NCI-H2107 (cell line): ENCODE measurements at places on chromosomes 6 and 20.
A peak's percentile ranks its signal among the peaks of the same experiment; 100 is the strongest.

GRCh38 chr6:6090861-6091607, 84.3 kb upstream of the NRN1 start:
- no peak for DNase-seq

DNA sequence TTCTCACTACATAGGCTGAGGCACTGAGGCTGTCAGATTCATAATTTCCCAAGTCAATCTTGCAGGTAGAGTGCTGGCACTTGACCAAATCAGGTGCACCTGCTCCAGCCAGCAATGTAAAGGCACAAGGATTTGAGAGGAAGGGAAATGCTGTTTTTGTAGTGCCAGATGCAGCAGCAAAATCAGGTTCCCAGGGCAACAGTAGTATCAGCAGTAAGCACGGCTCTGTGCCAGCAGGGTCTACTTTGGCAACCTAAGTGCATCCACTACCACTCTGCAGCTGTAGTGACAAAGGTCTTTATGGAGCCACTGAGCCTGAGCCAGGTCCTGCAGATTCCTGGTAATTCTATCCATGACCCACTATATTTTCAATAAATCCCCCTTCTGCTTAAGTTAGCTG, 329.5 kb downstream of the TPBG start:
- peak; percentile 21 for DNase-seq

DNA sequence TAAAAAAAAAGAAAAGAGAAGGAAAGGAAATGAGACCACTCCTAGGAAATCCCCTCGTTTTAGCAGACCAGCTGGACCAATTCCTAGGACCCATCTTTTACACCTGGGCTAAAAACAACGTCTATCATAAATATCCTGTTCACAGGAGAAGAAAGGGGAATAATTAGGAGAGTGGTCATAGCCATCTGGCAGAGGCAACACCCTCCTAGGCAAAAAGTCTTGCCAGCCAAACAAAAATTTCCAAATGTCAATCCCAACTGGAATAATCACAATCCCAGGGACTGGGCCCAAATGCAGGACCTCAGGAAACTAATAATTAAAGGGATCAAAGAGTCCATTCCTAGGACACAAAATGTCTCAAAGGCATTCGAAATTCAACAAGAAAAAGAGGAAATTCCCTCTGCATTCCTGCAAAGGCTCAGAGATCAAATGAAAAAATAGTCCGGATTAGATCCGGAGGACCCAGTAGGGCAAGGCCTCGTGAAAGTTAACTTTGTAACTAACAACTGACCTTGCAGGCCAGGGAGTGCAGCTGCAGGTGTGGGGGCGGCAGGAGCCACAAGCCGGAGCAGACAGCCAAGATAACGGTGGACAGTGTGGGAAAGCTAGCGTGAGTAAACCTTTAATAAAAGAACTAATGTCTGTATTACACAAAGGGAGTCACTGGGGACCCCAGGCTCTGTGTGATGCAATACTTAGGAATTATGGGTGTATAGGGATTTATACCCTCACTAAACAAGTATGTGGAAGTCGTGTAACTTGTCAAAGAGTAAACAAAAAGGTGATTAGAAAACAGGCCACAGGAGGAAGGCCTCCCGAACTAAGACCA, 11.7 kb downstream of the LCA5 start:
- DNase-seq, result no peak

DNA sequence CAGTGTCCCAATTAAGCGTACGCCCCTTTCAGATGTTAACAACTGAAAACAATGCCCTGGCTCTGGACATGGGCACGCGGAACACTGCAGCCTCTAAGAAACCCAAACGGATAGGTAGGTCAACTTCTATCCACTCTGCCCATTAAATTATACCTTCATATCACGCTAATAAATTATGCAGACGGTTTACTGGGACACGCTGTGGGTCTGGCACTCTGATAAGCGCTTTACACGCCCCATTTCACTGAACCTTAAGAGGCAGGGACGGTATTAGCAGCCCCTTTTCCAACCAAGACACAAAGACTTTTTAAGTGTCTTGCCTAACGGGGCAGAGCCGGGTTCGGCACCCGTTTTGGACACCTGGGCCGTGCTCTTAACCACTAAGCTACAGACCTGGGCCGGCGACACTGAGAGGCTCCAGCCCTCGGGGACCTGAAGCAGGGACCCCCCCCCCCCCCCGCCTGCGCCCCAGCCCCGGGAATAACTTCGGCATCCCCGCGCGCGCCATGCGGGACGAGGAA, 744 bp downstream of the STAU1 start:
- no peak for DNase-seq

DNA sequence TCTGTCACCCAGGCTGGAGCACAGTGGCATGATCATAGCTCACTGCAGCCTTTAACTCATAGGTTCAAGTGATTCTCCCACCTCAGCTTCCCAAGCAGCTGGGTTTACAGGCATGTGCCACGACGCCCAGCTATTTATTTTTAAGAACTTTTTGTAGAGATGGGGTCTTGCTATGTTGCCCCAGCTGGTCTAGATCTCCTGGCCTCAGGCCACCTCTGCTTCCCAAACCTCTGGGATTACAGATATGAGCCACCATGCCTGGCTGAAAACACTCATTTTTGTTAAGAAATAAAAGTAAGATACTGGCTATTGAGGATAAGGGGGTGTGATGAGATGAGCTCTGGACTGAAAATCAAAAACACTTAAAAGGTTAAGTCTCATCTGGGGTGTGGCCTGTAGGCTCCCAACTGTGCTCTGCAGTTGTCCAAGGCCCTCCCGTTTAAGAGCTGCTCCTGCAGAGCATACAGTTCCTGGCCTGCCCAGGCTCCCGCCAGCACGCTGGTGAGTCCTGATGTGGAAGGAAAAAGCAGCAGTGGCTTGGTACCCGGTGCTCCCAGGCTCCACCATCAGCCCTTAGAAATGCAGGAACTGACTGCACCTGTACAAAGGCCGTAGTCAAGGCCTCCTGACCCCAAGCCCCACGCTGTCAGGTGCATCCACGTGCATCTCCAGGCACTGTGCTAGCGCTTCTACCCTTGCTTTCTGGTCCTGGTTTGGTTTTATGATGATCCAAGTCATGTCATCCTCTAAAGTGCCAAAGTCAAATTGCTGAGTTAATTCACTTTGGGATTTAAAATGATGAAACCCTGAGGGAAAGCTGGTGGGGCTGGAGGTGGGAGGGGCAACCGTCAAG, 111.5 kb downstream of the TMEM242 start:
- no peak for DNase-seq

DNA sequence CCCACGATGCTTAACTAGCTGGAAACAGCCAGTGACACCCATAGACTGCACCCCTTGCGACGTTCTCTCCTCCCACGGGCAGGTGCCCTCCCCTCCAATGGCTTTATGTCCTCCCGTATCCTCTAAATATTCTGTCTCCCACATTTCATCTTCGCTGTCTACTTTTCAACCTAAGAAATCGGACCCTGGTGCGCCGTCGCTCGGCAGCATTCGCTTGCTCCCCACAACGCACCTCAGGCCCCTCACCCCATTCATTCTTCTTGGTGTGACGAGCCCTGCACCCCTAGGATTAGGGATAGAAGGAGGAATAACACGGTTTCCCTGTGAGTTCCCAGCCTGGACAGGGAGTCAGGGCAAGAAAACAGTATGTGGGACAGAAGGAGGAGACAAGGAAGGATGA, 74.3 kb upstream of the FOXQ1 start:
- no peak for DNase-seq

GRCh38 chr6:121765060-121765459, 329.6 kb downstream of the GJA1 start:
- no peak for DNase-seq

DNA sequence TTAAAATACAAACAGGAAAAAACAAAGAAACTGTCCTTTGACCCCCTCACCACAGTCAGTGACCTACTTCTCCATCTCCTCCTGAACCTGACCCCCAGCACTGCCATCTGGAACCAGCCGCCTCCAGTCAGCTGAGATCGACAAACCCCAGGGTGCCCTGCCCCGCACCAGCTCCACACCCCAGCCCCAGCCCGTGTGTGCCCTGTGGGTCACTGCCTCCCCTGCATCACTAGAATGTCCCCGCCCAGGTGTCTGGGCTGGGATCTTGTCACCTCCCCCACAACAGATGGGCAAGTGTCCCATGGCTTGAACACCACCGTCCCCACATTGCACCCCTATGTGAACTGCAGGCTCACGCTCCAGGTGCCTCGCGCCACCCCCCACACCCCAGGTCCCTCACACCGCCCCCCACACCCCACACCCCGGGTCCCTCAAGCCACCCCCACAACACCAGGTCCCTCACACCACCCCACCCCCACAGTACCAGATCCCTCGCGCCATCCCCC, 13.3 kb downstream of the TAF4 start:
- no peak for DNase-seq

DNA sequence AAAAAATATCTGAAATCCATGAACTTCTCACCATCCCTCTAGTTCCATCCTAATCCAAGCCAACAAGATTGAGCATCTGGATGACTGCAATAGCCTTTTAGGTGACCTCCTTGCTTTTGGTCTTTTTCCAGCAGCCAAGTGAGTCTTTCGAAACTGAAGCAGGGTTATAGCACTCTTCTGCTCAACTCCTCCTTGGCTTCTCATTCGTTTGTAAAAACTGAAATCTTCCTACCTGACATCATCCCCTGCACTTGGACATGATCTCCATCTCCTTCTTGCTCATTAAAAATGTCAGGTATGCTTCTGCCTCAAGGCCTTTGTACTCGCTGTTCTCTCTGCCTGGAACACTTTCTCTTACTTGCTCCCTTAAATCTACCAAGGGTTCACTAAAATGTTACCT, 46.0 kb downstream of the STX7 start:
- DNase-seq, result no peak

DNA sequence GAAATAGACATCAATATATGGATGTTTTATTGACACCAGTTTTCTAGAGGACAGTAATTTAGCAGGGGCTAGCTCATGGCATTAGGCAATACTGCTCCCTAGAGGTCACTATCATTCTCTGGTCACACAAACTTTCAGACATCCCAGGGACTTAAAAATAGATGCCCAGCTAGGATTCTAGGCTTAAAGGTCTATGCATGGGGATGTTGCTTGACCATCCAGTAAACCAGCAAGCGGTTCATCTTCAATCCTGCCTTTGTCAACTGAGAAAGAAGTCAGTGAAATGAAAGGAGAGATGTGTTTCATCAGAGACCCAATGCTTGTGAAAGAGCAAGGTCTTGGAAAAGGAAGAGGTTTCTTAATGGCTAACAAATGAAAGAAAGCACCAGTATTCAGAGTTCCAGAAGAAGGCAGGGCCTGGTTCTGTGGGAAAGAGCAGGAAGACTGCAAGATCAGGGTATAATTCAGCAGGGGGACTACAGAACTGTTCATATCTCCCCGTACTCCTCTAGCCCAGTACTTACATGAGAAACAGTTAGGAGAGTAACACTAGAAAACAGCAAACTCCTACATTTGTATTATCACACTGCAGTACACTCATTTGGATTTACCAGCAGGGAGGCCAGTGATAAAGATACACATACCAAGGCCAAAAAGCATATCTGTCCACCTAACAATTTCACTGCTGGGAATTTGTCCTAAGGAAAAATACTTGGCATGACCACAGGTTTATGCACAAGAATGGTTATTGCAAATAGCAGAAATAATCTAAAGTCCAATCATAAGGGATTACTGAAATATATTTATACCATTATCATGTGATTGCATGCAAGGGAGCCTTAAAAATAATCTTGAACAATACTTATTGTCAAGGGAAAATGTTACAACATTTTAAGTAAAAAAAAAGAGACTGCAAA, 151.4 kb upstream of the LAMA2 start:
- DNase-seq, result peak; percentile 22

DNA sequence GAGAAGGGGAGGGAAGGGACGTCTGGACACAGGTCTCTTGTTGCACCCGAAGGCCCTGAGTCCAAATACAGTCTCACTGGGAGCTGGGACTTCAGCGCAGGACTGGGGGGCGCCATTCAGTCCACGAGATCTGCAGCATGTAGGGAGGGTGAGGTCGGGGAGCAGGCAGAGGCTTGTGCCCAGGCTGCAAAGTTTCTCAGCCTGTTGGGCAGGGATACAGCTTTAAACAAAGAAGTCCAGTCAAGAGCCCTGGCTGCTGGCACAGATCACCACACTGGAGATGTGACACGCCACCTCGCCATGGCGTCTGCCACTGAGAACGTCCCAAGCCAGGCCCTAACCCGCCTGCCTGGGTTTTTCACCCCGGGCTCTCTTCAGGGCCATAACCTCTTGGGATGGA, 256.6 kb downstream of the DLL1 start:
- DNase-seq, result no peak

GRCh38 chr6:108293527-108294296, 1.1 kb upstream of the AFG1L start:
- no peak for DNase-seq

- no peak for DNase-seq
Measured at GRCh38 chr20:33532753-33533459, 43.0 kb downstream of the CBFA2T2 start.

DNA sequence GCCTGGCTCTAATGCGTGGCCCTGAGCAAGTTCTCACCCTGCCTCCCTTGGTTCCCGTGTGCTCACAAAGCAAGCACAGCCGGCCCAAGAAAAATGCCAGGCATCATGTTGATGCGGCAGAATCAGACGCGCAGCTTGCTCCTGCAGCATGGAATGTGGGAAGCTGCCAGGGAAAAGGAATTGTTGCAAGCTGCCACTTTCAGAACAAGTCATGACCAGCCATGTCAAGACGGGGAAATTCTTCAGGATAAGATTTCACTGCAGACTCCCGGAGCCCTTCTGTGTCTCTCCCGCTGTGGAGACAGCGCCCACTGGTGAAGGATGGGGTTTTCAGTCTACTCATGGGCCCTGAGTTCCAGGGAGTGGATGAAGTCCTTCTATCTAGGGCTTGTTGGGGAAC, 4.6 kb downstream of the DACT2 start:
- no peak for DNase-seq

DNA sequence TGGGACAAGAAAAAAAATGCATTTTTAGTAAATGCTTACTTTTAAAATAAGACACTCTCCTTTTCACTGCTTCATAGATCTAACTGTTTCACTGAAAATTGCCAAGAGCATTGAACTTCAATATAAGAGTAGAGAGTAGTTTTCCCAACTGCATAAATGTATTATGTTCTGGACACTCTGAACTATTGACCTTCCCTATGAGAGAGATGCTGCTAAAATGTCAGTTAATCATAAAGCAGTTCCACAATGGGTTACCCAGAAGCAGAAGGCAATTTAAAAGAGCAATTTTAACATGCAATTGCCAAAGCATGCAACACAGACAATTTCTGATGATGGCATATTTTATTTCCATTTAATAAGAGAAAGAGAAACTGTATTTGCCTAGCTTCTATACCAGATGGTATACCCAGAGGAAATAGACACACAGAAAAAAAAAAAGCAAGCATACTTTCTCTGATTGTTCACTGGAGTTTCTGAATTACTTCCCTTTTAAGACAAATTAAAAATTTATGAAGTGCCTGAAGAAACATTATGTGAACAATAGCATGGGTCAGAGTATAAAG, 279.1 kb upstream of the THEMIS start:
- no peak for DNase-seq
